Skeletal muscle cell (primary cell): ENCODE measurements at places on chromosomes 2 and 18.

DNA sequence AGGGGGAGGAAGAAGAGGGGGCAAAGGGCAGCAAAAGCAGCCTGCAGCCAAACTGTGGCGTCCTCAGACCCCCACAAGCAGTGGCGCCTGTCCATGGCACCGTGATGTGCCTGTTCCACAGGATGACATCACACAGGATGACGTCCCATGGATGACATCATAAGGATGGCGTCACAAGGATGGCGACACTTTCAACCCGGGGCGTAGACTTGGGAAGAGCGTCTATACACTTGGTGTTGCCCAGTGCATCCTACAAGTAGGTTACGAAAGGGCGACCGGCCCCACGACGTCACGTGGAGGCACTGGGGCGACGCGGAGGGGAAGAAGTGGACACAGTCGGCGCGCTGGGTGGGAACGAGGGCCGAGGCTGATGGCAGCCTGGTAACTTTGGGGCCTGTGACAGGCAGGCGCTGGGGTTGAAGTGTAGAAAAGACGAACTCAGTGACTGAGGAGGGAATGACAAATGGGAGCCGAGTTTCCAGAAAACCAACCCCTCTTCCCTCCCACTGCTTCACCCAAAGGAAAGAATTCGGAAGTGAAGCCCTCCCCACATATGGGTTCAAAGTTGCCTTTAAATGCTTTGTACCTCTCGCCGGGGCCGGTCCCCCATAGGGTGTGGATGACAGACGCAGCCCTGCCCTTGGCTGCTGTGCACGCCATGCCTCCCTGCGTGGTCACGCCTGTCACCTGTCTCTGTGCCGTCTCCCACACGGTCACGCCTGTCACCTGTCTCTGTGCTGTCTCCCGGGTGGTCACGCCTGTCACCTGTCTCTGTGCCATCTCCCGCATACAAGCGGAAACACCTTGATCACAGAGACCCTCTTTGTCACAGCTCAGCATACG is 13.4 kb upstream of the KCNG2 start:
- no peak for DNase-seq

GRCh38 chr2:37566517-37566981 is 104.9 kb downstream of the CDC42EP3 start:
- peak; percentile 76 for DNase-seq

GRCh38 chr2:112725545-112726457 is 5.0 kb downstream of the NT5DC4 start:
- DNase-seq: no peak

- DNase-seq: no peak
Measured at GRCh38 chr2:112701052-112701451, 19.8 kb upstream of the NT5DC4 start.

DNA sequence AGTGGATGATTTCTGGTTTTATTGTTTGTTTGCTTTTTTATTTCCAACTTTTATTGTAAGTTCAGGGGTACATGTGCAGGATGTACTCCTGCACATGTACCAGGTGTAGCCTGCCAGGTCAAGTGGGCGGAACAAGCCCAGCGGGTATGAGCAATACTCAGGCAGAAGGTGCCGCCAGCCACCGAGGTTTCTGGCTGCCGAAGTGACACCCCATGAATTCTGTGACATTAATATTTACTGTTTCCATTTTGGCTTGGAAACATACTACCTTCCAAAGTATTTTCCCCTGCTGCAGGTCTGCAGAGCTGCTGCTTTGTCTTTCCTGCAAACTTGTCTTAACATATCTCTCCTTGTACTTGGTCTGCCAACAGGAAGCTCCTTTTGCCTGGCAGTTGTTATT is 78.5 kb downstream of the PTPN4 start:
- DNase-seq: no peak

DNA sequence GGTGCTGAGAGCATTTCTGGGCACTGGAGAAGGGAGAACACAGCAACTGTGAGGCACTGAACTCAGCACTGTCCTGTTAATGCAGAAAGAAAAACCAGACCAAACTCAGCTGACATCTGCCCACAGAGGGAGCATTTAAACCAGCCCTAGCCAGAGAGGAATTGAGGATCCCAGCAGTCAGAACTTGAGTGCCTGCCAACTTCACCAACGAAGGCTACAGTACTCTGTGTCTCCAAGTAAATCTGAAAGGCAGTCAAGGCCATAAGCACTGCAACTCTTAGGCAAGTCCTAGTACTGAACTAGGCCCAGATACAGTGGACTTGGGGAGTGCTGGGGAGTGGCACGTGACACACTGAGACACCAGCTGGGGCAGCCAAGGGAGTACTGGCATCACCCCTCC is 176.2 kb upstream of the ZC3H15 start:
- peak; percentile 51 for DNase-seq

DNA sequence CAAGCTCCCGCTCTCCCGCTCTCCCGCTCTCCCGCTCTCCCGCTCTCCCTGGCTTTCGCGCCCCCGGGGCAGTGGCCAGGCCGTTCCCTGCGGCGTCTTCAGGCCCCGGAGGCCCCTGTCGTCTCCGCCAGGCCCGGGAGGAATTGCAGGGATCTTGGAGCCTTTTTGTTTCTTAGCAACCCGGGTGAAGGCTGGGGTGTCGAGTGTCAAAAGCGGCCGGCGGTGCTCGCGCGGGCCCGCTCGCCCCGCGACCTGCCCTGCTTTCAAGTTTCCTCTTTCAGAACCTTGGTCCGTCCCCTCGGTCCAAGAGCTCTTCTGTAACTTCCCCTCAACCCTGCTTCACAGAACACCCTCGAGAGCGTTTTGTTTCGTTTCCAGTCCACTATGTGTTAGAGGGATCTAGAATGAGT is 1.4 kb downstream of the RNF138 start:
- peak; percentile 18 for DNase-seq

DNA sequence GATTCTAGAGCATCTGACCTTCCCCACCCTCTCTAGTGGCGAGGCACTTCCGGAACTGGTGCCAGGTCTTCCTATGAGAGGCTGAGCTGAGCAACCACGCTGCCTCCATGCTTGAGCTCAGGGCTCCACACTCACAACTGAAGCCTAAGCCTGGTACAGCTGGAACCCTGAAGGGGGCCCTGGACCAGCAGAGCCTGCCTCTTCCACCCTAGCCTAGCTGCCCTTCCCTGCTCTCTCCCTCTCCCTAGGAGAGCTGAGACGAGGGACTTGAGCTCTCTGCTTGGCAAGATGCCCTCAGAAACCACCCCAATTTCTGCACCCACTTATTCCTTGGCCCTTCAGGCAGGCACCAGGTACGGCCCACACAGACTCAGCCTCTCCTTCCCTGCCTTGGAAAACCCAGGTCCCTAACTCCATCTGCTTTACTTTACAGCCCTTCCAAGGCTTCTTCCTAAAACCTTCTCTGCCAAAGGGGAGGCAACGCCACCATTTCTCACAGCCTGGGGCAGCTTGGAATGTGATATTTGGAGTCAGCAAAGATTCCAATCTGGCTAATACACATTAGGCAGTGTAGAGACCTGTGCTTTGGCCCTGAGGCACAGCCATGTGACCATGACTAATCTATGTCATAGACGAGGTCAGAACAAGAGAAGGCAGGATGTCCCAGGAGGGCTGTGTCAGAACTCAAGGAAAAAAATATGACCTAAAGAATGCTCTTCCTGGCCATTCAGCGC is 18.8 kb downstream of the COX7A2L start:
- peak; percentile 80 for DNase-seq

- DNase-seq: no peak
Measured at GRCh38 chr2:177692783-177693269, 300.3 kb downstream of the AGPS start.

GRCh38 chr2:196112418-196113034 is 43.9 kb upstream of the DNAH7 start:
- DNase-seq: peak; percentile 91

DNA sequence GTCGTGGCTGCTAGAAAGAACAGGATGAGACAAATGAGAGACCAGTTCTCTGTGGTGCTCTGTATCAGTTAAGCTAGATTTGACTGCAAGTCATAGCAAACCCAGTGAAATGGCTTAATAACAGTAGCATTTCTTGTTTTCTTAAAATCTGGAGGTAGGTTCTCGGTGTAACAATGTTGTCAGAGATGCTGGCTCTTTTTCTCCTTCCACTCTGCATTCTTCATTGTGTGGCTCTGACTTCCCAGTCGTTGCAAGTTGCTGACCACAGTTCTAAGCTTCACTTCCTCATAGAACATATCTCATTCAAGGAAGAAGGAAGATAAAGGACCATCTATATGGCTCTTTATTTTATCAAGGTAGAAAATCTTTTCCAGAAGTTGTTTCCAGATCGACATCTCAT is 7.9 kb upstream of the CKAP2L start:
- no peak for DNase-seq

DNA sequence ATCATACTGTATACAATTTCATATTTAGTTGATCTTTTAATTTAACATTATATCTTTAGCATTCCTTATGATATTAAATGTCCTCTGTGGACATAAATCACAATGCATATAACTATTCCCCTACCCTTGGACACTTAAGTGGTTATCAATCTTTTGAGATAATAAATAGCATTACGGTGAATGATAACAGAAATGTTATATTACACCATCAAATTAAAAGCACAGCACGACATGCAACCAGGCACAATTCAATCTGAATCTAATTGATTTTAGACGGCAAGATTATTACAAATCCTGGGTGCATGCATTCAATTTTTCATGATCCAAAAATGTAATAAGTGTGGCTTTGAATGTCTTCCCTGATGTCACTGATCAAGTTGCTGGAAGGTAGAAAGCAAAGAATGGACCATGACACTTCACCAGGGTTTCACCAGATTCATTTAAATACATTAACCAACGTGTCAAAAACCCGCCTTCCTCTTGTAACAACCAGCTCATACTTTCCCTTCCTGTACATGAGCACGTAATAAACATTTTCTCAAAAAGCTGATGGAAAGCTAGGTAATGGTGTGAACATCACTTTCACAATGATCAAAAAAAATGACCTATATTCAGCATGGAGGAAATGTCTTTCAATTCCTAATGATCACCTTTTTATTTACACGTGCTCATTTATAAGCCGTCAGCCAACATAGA is 513.7 kb upstream of the ID2 start:
- DNase-seq: no peak

DNA sequence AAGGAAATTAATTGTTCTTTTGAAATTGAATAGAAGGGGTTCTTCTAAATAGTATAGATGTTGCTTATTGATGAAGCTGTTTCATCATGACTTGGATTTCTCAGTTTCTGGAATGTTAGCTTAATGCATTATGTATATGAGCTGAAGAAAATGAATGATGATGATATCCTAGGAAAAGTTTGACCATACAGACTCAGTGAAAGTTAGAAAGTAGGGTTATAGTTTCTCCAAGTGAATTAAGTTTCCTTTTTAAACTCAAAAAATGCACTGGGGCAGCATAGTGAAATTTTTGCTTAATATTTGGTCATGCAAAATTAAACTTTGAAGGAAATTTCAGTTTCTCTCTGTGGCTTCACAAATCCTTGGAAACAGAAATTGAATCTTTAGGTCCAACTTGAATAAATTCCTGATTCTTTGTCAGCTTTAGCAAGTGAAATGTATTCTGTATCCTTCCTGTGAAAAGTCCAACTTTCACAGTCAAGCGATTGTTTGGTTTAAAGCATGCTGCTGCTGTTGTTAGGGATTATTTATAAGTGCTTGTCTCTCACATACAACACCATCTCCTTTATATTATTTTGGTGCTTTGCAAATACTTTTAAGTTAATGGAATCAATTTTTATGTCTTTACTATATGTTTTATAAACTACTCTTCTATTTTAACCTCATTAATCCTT is 78.2 kb downstream of the PIK3C3 start:
- DNase-seq: no peak

- DNase-seq: no peak
Measured at GRCh38 chr2:222935688-222936298, 75.0 kb downstream of the ACSL3 start.

GRCh38 chr18:36688020-36688965 is 140.5 kb downstream of the TPGS2 start:
- no peak for DNase-seq

DNA sequence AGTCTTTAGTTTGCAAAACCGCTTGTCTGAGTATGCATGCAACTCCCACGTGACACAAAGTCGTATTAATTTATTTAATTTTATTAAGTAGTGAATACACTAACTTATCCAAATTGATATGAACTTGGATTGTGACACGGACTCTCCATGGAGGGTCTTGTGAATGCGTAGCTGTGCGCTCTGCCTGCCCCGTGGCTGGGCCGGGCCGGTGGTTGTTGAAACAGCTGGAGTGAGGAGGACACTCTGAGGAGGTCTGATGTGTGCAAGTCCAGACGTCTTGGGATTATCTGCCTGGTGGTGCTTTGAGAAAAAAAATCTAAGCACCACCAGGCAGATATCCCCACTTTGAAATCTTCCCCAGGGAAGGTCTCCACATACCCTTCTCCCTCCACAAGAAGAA is 41.0 kb upstream of the RBM44 start:
- DNase-seq: no peak

- no peak for DNase-seq
Measured at GRCh38 chr2:171547720-171548119, 25.4 kb downstream of the CYBRD1 start.

GRCh38 chr2:60505880-60506260 is 47.6 kb downstream of the BCL11A start:
- no peak for DNase-seq

GRCh38 chr2:165529130-165529529 is 59.6 kb downstream of the CSRNP3 start:
- DNase-seq: peak; percentile 62

- no peak for DNase-seq
Measured at GRCh38 chr2:232628466-232629128, 4.8 kb upstream of the EFHD1 start.

- no peak for DNase-seq
Measured at GRCh38 chr2:513981-514706, 163.1 kb downstream of the TMEM18 start.

GRCh38 chr2:69724540-69725159 is 17.3 kb upstream of the ANXA4 start:
- DNase-seq: peak; percentile 18

- DNase-seq: no peak
Measured at GRCh38 chr18:75037689-75037955, 171.3 kb downstream of the PTGR3 start.

- no peak for DNase-seq
Measured at GRCh38 chr2:187397886-187398285, 50.2 kb downstream of the CALCRL start.

DNA sequence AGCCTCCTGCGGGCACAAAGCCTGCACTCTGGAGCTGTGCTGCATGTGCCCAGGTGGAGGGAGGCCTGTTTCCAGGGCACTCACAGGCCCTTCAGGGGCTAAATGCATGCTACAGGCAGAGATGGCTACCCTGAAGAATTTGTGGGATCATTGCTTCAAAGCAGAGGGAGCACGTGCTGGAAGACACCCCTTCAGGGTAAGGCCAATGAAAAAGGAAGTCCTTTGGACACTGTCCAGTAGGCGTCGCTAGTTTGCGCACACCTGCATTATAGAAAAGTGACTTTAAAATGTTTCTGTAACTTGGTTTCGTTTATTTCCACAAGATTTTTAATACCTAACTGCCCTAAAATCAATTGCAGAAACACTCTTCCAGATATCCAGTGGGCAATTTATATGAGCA is 325.3 kb downstream of the ZNF516 start:
- no peak for DNase-seq

GRCh38 chr2:183079139-183079775 is 710 bp downstream of the DUSP19 start:
- DNase-seq: no peak
